Stimulated activated CD8-positive, alpha-beta memory T cell treated with anti-CD3 and anti-CD28 coated beads, Interleukin-15, amount 100 ng/mL, for 4 hours (primary cell): ENCODE measurements at places on chromosomes 7 and 10.

GRCh38 chr10:63466144-63466935, 563 bp upstream of the JMJD1C start:
- DNase-seq, result no peak

DNA sequence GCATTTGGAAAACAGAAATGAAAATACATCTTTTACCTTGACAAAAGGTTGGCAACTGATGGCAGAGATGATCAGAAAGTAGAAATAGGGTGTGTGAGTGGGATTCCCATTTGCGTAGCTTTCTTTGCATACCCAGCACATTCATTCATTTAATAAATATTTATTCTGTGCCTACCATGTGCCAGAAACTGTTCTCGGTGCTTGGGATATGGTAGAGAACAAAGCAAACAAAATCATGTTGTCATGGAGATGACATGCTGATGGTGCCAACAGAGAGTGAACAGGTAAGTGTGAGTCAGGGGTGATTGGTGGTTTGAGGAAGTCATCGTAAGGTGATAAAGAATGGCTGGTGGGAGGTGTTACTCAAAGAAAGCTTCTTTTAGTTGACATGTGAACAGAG, 45.4 kb downstream of the CACNB2 start:
- no peak for DNase-seq

GRCh38 chr10:2851566-2851965, 215.8 kb upstream of the PFKP start:
- no peak for DNase-seq

DNA sequence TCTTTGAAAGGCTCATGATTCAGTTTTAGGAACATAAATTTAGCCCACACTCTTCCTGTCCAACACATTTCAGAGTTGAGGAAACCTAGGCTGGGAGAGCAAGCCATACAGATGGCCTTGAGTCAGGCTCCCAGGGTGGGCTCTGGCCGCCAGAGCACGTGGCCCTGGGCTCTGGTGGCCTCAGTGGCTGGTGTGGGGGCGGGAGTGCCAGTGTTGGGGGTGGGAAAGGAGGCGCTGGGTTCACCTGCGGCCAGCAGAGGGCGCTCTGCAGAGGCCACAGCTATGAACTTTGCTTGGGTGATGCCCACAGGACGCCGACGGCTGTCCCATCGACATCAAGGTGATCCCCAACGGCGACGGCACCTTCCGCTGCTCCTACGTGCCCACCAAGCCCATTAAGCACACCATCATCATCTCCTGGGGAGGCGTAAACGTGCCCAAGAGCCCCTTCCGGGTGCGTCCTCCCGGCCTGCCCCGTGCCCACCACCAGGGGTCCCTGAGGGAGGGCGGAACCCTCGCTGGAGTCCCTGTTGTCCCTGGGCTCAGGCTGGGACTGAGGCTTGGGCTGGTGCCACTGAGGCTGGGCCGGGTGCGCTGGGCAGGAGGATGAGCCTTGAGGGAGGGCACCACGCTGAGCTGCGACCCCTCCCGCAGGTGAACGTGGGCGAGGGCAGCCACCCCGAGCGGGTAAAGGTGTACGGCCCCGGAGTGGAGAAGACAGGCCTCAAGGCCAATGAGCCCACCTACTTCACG, 11.9 kb downstream of the FLNC start:
- DNase-seq, result peak; percentile 33

DNA sequence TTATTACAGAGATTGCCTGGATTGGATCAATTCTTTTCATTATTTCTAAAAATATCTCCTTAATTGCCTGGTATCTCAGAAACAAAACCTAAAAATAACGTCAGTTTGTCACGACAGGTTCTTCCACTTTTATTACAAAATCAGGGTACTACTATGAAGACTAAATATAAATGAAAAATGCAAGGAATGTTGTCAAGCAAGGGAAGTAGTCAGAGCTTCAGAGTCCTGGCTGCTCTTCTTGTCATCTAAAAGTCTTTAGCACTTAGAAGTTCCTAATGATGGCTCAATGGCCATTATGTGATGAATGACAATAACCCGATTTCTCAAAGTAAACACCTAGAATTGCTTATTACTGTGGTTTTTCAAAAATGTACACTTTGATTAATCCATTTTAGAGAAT, 192.2 kb downstream of the SEMA3A start:
- no peak for DNase-seq

GRCh38 chr7:130394421-130395195, 14.3 kb downstream of the CPA1 start:
- no peak for DNase-seq

- DNase-seq, result no peak
These were observed 24.0 kb upstream of the XPNPEP1 start for GRCh38 chr10:109947111-109947920.

DNA sequence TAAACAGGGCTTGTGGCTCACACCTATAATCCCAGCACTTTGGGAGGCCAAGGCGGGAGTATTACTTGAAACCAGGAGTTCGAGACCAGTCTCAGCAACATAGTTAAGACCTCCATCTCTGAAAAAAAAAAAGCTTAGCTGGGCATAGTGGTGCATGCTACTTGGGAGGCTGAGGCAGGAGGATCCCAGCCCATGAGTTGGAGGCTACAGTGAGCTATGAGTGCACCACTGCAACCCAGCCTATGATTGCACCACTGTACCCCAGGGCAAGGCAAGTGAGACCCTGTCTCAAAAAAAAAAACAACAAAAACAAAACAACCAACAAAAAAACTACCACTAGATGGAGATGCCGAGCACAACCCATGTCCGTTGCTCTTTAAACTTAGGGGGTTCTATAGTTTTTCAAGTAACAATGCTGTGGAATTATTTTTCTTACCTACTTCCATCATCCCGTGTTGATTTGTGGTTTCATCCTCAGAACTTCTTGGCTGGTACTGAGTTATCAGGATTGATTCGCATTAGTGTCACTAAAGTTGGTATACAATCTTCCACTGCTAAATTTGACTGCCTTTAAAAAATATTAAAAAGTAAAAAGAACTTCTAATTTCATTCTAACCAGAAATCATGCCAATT, 12.2 kb upstream of the REPIN1 start:
- no peak for DNase-seq

- DNase-seq, result no peak
These were observed 42.5 kb downstream of the DLD start for GRCh38 chr7:107933386-107934013.

GRCh38 chr7:46848944-46849343, 733.0 kb downstream of the TNS3 start:
- no peak for DNase-seq

- DNase-seq, result no peak
These were observed 5.1 kb upstream of the WNT16 start for GRCh38 chr7:121323515-121324302.

GRCh38 chr7:22571766-22572165, 71.8 kb upstream of the STEAP1B start:
- no peak for DNase-seq

DNA sequence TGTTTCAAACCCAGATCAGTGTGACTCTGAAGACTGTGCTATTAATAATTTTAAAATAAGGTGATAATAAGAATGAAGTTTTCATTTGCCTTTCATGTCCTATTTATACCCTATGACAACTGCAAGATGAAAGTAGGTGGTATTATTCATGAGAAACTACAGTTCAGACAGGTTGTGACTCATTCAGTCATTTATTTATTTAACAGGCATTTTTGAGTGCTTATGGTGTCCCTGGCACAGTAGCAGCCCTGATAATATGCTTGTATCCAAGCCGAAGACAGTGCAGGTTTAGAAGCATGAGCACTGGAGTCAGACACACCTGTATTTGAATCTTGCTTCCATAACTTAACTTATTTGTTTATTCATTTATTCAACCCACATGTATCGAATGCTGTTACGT, 87.1 kb downstream of the FZD1 start:
- no peak for DNase-seq

GRCh38 chr10:82397854-82398253, 522.9 kb downstream of the NRG3 start:
- no peak for DNase-seq

DNA sequence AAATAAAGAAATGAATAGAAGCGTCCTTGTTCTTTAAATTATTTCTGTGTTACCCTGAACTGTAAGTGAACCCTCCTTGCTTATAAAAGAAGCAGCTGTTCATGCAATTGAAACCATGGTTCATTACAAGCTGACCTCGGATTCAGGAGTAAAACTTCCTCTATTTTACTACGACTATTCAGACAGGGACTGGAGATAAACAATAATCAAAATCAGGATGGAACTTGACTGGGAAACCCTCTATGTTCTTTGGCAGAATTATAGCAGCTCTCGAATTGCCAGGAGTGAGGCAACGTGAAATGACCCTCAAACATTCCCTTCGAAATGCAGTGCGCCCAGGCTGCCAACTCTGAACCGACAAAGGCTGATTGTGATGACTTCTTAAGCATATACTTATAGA, 172.1 kb downstream of the CYP26A1 start:
- no peak for DNase-seq

DNA sequence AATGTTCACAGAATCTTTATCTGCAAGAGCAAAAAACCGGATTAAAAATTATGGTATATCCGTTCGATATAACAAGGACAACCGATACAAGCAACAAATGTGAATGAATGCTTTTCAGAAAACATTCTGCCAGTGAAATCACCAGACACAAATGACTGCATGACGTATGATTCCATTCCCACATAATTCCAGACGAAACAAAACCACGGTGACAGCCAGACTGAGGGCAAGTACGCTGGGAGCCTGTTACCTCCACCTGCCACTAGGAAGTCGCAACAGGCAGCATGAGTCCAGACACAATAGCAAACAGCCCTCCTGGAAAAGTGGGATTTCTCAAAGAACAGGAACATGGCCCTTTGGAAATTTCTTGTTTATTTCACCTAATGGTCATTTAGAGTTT, 41.7 kb downstream of the MAD1L1 start:
- no peak for DNase-seq

- no peak for DNase-seq
These were observed 167.4 kb downstream of the FZD1 start for GRCh38 chr7:91431601-91432000.
